ENCODE measurements at places on chromosomes 16 and 17.

DNA sequence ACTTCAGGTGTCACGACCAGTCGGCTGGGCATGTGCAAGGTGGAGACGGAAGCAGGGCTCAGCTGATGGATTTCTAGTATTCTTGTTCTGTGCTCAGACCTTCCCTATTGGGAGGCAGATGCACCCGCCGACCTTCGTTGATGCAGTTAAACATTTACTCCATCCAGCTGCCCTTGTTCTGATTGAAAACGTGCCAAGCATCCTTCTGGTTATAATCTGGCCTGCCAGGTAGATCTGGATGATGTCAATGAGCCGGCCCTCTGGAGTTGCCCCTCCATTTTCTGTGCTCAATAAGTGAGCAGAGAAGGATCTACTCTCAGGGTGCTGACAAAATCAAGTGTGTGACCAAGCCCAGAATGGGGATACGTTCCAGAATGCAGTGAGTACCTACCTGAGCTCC lies 38.3 kb downstream of the CCDC182 start:
- no peak for DNase-seq

DNA sequence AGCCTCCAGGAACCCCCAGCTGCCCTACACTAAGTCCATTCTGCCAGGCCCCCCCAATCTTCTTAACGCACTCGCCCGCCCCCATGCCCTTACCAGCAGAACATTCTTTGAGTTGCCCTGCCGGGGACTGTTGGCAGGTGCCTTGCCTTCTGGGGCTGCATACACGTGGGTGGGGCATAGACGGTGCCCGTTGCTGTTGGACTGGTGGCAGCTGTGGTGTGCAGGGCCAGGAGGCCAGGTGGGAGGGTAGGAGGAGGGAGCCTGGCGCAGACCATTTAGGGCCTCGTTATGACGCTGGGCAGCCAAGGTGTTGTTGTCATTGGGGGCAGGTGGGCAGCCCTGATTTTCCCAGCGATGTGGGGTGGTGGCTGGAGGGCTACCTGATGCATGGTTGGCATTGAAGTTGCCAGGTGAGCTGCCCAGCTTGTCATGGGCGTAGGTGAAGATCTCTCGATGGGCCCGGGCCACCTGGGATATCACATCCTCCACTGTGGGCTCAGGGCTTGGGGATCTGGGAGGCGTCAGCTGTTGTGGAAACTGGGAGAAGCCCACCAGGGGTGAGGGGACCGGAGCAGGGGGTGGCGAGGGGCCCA lies 4.9 kb downstream of the NR1D1 start:
- no peak for DNase-seq

GRCh38 chr16:81864646-81865382 lies 85.7 kb downstream of the PLCG2 start:
- DNase-seq, result no peak

DNA sequence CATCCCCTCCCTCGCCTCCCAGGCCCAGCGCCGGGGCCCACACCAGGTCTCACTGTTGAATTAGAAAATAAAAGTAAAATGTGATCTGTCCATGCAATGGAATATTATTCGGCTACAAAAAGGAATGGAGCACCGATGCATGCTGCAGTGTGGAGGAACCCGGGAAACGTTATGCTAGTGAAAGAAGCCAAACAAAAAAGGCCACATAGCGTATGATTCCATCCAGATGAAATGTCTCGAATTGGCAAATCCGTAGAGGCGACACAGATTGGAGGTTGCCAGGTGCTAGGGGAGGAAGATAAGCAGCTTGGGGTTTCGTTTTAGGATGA lies 972 bp upstream of the ADCY9 start:
- DNase-seq, result no peak

DNA sequence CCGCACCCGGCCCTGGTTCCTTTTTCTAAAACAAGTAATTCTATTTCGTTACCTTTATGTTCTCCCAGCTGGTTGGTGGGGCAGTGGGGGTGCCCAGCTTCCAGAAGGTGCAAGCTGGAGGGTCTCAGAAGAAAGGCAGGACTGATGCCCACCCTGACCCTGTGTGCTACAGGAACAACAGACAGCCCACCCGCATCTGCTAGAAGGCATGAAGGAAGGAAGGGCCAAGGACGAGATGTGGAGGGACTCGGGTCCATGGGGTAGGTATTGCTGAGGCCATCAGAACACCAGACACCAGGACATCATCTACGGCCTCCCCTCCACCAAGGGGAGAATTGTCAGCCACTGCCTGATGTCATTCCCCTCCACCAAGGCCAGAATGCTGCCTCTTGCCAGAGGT lies 6.4 kb upstream of the CYTH1 start:
- DNase-seq, result no peak

DNA sequence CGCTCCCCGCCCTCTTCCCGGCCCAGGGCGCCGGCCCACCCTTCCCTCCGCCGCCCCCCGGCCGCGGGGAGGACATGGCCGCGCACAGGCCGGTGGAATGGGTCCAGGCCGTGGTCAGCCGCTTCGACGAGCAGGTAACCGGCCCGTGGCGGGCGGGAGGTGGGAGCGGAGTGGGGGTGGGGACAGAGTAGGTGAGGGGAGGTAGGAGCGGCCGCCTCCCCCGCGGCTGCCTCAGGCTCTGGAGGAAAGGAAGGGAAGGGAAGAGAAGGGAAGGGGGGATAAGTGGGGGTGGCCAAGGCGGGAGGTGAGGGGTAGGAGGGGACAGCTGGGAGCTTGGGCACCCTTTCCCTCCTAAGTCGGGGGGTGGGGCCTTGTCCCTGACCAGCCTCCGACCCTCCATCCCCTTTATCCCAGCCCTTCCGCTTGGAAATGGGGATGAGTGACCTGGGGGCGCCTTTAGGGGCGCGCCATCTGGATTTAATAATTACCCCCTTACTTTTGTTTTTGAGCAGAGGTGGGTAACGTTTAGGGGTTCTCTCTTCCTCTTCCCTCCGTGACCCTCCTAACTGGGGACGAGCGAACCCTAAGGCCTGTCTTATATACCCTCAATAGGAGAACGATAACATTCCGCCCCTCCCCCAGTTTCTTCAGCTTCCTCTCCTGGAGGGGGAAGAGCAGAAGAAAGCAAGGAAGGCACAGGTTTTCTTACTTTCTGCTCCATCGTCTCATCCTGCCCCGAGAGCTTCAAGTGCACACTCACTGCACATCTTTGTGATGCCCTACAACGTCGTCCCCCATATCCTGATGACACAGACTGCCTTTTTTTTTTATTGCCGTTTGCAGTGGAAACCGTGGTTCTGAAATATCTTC lies 694 bp downstream of the NF1 start:
- DNase-seq, result peak; percentile 50

GRCh38 chr16:74742051-74742481 lies 32.6 kb downstream of the FA2H start:
- no peak for DNase-seq

DNA sequence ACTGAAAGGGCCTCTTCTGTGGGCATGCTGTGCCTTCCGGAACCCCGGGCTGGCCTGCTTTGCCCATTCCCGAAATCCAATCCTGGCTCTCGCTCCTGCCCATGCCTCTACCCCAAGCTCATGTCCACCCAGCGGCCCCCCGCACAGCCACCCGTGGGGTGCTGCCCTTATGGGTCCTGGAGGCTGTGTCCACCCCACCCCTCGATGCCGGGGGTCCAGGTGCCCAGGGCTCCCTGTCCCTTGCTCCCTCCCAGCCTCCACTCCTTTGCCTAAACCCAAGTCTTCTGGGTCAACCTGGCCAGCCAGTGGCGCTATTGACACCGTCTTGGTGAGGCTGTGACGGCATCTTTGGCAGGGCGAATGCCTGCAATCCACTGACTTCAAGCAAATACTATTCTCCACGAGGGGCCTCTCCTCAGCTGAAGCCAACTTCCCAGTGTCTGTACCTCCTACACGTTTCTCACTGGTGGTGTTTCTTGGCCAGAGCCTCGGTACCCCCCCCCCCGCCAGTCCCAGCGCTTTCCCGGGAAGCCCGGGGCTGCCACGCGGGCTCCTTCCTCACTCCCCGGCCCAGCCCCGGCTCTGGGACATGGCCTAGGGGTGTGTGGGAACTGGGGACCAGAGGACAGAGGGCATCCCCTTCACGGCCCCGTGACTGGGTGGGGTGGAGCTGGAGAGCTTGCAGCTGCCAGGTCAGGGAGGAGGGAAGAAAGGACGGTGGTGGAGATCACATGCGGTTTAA lies 12.2 kb upstream of the DUS1L start:
- no peak for DNase-seq

DNA sequence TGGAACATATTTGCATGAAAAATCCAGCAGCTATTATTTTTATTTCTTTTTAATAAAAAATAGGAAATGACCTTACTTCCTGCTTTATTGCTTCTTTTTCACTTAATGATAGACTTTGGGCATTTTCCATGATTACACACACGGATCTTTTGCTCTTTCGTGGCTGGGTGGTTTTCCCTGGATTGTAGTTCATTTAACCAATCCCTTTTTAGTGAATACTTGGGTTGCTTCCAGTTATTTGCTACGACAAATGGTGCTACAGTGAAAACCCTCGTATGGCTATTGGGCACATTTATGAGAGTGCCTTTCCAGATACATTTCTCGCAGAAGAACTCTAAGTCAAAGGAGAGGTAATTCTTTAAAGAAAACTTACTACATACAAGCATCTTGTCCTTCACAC lies 38.6 kb downstream of the FOXL1 start:
- DNase-seq, result no peak

GRCh38 chr17:18257982-18258355 lies 569 bp downstream of the FLII start:
- peak; percentile 73 for DNase-seq

- no peak for DNase-seq
Observed at GRCh38 chr16:4136229-4136813, 20.1 kb upstream of the ADCY9 start.

GRCh38 chr16:50313596-50314478 lies 47.5 kb downstream of the ADCY7 start:
- peak; percentile 43 for DNase-seq

GRCh38 chr16:80294172-80294571 lies 246.6 kb upstream of the DYNLRB2 start:
- no peak for DNase-seq

- peak; percentile 57 for DNase-seq
Observed at GRCh38 chr17:83155128-83156121, 76.0 kb downstream of the METRNL start.

GRCh38 chr17:64146418-64147109 lies 16.6 kb upstream of the ERN1 start:
- peak; percentile 67 for DNase-seq

DNA sequence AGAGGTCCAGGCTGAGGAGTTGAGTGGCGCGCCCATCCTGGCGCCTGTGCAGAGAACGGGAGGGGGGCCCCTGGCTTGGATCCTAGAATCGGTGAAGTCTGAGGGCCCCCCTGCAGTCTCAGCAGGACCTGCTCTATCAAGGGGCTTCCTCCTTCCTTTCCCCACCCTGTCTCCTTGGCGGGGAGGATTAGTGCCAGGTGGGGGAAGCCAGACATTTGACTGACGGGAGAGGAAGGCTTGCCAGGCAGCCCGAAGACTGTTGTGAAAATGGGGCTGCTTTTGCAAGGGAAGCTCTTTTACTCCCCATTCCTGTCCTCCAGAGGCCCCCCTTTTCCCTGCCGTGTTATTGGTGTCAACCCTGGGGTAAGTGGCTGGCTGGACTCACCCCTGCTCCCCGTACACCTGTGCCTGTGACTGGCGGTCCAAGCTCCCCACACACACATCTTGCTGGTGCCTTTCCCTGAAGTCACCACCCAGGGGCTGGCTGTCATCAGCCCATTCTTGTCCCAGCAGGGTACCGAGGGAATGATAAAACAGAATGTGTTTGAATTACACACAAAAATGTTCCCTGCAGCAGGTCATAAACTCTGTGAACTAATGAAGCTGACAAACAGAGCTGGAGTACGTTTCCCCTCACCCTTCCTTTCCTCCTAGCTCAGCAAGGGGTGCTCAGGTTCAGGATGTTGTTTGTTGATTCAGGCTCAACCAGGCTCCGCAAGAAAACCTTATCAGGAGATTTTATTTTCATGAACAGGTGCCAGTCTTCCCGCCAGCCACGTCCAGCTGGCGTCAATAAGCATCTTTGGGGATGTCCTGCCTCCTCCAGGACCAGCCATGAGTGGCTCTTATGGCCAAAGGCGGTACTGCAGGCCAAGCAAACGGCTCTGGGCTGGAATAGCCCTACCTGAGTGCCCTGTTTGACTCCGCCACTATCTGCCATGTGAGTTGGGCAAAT lies 4.4 kb upstream of the ARMC7 start:
- peak; percentile 59 for DNase-seq

- DNase-seq, result no peak
Observed at GRCh38 chr17:44766409-44767038, 7.7 kb downstream of the ADAM11 start.

DNA sequence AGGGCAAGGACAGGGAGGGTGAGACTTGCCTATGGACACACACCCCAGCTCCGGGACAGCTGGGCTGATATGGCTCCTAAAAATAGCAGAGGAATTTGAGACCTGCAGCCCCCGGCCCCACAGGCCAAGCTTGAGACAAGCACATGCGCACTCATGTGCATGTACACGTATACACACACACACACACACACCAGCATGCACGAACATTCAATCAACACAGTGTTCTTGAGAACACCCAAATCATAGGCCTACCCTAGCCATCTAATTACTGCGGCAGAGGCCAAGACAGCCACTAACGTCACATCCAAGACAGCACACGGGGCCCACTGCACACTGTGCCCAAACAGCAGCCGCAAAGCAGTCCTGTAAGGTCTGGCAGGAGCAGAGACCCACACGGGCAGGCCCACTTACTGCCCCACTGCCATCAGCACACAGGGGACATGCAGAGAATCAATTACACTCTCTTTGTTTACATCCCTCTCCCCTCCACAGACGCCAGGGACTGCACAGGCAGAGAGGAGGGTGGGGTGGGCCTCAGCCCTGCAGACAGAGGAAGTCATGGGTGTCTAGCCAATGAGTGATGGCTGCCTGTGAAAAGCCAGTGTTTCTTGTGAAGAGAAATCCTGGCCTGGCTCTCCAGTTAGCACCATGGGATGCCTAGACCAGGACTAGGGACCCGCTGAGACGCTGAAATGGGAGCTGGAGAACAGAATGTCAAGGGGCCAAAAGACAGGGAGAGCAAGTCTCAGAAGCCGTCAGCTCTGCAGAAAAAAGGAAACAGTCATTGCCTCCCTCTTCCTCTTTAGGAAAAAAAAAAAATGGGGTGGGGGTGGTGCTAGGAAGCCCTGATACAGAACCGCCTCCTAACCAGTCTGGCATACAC lies 39.3 kb downstream of the MYO18A start:
- DNase-seq, result peak; percentile 65

DNA sequence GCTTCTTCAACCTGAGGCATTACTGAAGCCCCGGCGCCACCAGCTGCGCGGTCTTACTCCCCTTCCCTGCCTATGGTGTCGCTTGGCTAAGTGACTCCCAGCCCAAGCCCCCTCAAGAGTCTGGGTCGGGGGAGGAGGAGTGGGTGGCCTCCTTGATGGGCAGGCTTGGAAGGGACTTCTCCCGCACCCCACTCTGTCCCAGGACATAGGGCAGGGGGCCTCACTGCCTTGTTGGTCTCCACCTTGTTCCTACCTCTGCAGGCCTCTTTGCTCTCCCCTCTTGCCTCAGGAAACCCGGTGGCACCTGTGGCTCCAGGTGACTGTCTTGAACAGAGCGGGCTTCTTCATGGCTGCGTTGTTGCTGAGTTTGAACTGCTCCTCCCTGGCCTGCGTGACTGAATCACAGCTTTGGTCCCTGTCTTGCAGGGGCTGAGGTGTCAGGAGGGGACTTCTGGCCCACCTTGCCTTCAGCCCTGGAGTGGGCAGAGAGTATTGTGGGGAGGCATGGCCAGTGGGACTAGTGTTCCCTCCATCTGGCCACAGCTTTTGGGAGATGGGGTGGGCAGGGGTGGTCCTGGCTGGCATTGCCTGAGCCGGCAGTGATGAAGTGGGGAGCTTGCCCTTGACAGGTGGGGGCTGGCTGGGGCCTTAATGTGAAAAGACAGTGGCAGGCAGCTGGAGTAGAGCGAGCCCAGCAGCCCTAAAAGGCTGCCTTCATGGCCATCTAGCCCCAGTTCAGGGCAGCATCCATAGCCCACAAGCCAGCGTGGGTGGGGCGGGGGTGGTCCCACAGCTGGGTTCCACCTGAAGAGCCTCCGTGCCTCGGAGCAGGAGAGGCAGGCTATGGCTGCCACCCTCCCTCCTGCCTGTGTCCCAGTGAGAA lies 7.3 kb downstream of the CBX2 start:
- DNase-seq, result no peak

All from stimulated activated CD8-positive, alpha-beta memory T cell treated with anti-CD3 and anti-CD28 coated beads, Interleukin-4, amount 100 ng/mL, for 48 hours (primary cell).